Stimulated activated naive CD8-positive, alpha-beta T cell treated with anti-CD3 and anti-CD28 coated beads, Interleukin-15, amount 100 ng/mL, for 72 hours (primary cell): ENCODE measurements at places on chromosomes 11 and 22.

GRCh38 chr11:10492084-10492483 lies 37.0 kb downstream of the AMPD3 start:
- no peak for DNase-seq

DNA sequence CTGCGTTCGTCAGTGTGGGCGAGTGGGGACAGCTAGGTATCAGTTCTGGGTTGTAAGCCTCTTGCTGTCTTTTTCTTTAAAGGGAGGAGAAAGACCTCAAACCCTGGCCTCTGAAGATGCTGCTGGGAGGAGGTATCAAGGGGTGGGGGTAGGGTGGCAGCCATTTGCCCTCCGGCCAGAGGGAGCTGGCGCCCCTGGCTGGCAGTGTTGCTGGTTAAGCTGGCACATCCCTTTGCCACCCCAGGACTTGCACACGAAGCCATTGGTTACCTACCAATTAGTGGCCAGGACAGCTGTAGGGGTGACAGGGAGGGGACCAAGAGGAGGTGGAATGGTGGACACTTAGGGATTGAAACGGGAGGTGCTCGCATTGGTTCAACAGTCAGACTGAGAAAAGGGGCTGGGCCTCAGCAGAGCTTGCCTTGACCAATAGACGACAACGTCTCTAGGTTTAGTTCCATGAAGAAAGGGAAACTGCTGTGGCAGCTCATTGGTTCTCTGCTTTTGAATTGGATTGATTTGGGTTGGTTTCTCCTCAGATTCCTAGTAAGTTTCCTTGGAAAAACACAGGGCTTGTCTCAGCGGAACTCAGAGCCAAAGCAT lies 77.9 kb downstream of the ST3GAL4 start:
- DNase-seq = no peak

DNA sequence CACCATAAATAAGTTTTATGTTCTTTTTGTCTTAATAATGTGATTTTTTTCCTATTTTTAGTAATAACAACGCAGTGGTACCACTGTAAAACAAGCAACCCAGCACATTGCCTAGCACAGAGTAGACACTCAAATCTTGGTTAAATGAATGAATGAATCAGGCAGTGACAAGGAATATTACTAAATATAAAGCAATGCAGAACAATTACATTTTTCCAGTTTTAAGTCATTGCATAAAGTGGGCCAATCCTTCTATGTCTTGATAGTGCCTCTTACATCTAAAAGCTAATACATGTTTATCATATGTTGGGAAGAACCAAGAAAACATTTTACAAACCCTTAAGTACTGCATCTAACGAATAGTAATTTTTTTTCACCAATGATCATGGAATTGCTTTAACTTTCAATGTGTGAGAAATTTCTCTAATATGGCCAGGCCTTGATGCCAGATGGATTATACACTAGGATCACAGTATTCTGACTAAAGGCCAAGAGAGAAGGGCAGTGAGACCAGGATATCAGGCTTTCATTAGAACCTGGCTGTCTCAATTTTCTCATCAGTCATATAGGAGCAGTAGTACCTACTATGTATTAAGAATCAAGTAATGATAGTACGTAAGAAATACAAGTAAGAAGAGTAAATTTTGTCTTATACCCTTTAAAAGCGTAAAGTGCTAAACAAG lies 88.5 kb downstream of the TRIM44 start:
- no peak for DNase-seq

DNA sequence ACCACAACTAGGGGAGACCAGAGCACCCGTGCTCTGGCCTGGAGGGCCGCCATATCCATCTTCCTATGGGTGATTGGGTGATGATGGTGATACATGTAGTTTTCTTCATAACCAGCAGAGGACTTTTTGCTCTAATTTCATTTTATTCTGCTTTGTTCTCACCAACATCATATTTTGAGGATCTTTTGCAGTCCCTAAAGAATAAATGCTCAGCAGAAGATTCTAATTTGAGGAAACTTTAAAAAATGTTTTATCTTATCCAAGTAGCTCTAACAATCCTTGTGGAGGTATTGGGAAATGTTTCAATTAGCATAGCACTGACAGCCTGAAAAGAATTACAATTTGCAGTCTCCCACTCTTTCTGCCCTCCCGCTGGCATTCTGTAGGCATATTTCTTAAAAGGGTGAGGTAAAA lies 544.0 kb downstream of the NTM start:
- DNase-seq = no peak

DNA sequence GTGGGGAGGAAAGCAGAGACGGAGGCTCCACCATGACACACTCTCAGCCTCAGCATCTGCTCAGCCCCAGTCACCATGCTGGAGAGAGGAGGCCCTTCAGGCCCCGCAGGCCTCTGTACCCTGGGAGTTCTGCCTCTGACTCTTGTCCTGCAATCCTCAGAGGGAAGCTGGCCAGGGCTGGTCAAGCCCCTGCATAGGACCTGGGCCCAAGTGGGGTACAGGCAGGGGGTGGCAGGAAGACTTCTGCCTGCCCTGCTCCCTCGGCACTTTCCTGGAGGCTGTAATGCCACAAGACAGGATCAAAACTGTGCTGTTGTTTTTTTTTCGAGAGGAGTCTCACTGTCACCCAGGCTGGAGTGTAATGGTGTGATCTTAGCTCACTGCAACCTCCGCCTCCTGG lies 33.7 kb downstream of the LRRC74B start:
- DNase-seq = no peak

GRCh38 chr22:29065468-29066190 lies 4.0 kb upstream of the C22orf31 start:
- DNase-seq = no peak

DNA sequence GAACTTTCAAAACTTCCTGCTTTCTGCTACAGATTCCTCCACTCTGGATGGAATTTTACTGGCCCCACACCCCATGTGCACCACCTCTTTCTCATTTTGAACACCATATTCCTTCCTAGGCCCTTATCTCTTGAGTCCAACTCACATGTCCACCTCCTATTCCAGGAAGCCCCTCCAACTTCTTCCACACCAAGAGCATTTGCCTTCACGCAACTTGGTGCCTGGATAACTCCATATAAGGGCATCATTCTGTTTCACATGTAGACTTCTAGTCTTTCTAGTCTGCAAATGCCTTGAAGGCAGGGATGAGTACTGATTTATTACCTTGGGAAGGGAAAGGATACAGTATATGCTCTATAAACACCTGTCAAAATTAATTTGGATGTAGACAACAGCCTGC lies 17.5 kb downstream of the GAB2 start:
- DNase-seq = no peak

DNA sequence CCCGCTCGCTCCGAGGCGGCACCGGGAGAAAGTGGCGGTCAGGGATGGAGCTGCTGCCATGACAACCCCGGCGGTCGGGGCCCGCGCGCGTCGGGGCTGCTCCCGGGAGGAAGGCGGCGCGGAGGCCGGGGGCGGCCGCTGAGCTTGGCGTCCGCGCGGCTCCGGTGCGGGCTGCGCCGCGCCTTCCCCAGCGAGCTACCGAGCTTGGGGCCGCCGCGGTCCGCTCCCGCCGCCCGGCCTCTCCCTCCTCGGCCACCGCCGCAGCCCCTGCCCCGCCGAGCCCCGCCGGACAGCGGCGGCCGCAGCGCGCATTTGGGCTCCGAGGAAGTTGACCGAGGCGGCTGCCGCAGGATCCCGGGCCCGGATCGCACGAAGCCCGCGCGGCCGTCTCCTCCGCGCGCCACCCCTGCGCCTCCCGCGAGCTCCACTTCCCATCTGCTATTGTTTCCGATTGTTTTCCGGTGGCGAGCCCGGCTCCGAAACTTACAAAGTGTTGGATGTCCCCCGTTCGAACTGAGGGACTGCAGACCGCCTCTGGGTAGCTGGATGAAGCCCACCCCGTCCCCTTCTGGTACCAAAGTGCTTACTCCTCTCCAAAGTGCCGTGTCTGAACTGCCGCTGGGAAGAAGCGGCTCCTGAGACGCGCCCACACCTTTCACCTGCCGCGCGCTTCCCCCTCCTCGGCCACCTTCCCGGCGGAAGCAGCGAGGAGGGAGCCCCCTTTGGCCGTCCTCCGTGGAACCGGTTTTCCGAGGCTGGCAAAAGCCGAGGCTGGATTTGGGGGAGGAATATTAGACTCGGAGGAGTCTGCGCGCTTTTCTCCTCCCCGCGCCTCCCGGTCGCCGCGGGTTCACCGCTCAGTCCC lies 540.3 kb downstream of the NTM start:
- no peak for DNase-seq

GRCh38 chr22:45548991-45549761 lies 46.5 kb downstream of the FBLN1 start:
- no peak for DNase-seq

GRCh38 chr11:10441652-10442503 lies 13.2 kb upstream of the AMPD3 start:
- DNase-seq = peak; percentile 19

DNA sequence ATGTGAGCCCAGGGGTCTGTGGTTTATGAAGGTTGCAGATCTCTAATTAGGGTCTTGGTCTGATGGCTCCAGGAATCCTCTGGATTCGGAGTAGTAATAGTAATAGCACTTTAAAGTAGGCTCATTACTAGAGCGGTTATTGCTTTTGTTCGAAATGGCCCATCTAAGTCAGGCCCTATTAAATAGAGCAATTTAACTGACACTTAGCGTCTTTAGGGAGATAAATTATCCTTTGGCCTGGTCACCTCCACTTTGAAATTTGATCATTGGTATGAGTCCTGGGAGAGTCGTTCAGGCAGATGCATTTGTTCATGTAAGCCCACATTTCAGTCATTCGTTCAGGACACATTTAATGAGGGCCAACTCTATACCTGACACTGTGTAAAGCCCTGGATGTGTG lies 54.8 kb downstream of the LDLRAD3 start:
- DNase-seq = no peak

DNA sequence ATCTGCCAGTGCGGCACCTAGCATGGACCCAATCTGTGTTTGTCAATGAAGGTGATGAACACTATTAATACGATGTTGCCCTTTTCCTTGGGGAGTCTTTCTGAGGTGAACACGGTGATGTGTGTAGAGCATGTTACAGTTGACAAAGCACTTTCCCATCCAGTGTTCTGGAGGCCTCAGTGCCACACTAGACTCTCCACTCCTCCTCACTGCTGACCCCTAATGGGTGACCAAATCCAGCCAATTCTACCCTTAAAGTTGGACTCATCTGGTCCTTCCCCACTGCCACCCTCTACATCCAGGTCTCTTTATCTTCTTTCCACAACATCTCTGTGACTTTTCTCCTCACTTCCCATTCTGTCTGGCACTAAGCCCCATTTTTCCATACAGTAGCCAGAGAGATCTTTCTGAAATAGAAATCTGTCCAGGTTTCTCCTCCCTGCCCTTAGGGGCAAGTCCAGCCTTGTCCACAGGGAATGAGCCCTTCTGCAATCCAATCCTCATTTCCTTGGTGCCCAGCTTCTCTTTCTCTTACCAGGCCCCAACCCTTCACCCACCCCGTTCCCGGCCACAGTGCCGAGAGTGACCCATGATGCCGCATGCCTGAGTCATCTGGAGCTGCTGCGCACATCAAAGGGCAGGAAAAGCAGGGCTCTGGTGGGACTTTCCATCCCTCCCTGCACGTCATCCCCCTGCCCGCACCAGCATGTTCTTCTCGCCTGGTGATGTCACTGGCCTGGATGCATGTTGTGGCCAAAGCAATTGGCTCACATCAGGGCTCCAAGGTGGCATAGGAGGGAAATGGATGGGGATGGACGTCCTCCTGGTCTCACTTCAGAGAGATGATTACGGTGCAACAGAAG lies 64.2 kb downstream of the RASSF10 start:
- DNase-seq = no peak

DNA sequence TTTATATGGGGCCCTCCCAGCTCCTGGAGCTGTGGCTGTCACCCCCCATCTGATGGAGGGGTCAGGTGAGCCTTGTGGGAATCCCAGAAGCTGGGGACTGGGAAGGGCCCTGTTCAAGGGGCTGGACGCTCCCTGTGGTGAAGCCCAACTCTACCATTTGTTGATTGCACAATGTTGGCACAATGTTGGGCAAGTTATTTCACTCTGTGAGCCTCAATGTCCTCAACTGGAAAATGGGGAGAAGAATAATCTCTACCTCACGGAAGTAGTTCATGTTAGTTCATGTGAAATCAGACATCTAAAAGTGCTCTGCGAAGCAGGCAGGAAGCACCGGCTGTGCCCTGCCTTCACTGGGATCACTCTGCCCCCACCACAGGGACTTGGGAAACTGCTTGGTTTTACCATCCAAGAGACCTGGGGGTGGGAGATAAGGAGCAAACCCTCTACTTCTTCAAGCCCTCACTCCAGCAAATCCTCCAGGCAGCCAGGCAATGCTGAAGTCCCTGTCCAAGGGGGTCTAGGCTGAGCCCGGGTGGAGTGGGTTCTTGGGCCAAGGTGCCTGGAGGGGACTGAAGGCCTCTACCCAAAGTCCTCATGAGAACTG lies 715 bp upstream of the PRR5 start:
- no peak for DNase-seq

DNA sequence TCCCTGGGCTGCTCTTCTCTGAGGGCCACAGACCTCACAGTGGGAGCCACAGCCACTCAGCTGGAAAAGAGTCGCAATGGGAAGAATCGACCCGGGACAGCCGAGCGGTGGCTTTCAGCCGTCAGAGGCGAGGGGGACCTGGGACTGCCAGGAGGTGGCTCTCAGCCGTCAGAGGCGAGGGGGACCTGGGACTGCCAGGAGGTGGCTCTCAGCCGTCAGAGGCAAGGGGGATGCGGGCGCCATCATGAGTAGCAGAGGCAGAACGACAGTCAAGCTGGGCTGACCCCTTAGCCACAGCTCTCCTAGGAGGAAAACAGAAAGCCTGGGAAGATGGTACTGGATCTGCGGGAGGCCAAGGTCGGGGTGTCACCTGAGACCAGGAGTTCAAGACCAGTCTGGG lies 14.9 kb upstream of the MUC2 start:
- DNase-seq = no peak

DNA sequence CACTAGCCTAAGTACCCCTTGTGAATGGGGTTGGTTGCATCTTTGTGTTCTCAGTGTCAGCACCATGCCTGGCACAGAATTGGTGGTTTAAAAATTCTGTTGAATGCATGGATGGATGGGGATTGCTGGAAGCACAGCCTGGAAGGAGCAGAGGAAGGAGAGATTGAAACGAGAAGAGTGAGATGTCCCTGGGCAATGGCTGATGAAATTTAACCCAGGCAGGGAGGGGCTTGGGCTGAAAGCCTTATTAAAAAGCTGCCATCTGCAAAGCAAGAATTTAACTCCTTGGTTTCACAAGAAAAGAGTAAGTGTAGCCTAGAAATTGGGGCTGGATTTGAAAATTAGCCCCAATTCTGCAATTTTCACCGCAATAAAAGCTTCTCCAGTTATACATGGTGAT lies 126.7 kb downstream of the TEAD1 start:
- DNase-seq = no peak

DNA sequence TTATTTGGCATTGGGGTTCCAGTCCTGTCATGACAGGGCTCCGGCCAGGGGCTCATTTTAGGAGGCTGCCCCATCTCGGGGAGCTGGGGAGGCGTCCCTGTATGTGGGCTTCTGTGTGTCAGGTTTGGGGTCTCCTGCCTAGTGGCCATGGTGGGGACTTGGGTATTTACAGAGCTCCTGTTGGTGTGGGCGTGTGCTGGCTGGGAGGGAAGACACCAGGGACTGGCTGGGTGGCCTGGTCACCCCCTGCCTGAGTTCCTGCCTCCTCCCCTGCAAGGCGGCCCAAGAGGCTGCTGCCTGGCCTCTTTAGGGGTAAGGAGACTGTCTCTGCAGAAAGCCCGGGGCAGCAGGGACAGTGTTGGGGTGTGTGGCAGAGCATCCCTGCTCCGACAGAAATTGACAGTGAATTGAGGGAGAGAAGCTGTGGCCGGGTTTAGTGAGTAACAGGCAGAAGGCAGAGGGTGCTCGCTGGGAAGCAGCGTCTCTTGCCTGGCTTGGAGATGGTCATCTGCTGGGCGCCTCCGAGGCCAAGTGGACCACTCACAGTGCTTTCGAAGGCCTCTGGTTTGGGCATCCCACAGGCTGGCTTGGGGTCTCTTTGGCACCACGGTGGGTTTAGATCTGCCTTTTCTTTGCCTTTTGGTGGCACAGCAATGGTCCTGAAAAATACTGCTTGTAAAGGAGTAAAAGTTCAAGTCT lies 40.3 kb upstream of the GRAMD4 start:
- DNase-seq = no peak
